Karpas-422 (cell line): ENCODE measurements at places on chromosomes 5 and 9.

DNA sequence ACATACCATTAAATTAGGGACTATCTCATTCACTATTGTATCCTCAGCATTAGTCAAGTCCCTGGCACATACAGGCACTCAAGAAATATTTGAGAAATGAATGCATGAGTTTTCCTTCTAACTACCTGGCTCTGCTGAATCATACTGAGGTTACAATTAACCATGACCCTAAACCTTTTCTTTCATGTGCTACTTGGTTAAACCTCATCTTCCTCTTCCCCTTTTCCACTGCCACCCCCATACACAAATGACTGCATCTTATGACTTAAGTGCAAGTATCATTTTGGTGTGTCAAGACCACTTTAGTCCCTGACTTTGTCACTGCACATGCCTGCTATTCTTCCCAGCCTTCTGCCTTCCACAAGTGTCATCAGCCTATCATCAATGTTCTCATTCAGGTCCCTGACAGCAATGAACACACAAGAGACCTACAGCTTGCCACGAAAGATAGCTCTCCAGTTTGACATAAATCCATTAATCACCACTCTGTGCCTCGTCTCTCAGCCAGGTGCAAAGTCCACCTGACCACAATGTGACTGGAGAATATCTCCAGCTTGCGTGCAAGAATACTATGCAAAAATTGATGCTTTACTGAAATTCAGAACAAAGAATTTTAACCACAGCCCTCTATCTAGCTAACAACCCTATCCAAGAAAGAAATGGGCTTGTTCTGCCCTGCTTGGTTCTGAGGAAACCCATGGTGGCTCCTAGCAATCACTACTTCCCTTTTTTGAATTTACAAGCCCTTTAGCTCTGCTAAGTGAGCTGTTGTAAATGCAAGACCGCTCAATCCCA is 74.5 kb downstream of the MAPKAP1 start:
- peak; percentile 93 for DNase-seq

DNA sequence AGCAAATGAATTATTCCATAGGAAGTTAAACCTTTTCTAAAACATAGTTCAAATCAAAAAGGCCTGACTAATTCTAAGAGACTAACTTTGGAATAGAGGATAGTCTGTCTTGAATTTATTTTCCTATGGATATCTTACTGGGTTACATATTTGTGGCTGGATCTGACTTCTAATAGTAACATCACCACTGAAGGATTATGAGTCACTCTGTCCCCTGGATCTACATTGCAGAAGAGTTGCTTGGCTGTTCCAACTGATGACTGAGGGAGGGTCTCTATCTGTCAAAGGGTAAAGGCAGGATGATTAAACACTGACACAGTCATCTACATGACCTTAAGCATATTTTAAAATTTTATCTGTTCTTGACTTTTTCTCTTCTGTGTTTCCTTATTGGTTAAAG is 119.6 kb upstream of the FST start:
- no peak for DNase-seq

GRCh38 chr5:66333192-66333591 is 189.1 kb downstream of the SREK1 start:
- no peak for DNase-seq

- no peak for DNase-seq
Observed at GRCh38 chr5:41338136-41338675, 124.9 kb upstream of the C6 start.

GRCh38 chr9:2939368-2939767 is 95.5 kb upstream of the PUM3 start:
- DNase-seq, result no peak

DNA sequence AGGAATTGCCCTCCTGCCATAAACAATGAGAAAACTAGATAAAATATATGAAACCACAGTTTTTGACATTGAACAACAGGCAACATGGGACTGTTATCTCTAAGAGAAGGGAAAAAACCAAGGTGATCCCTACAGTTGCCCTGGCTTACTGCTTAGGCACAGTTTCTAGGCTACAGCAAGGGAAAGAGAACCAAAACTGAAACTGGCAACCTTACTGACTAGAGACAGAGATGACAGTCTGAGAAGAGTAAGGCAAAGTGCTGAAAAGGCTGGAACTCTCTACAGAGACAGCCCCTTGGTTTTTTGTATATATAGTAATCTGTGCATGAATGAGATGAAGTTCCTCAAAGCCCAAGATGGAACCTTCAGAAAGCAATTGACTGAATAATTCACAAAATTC is 36.2 kb upstream of the REEP2 start:
- no peak for DNase-seq

- no peak for DNase-seq
Observed at GRCh38 chr5:160467555-160468362, 46.1 kb downstream of the PTTG1 start.

DNA sequence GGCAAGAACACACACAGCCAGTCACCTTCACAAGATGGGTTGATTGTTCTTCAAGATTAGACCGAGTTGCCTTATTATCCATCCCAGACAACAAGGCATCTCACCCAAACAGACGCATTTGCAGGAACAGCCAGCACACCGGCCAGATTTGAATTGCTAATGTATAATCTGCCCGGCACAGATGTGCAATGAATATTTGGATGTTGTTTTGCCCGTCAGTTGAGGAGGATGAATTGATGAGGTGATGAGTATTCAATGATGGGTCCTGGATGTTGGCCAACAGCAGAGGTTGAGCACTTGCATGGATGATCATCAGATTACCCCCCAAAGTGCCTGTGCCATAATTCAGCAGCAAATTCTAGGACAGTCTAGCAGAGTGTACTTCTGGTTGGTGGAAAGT is 20.1 kb downstream of the ALG2 start:
- DNase-seq, result no peak

- no peak for DNase-seq
Observed at GRCh38 chr9:78363221-78363620, 66.3 kb downstream of the PSAT1 start.

- DNase-seq, result no peak
Observed at GRCh38 chr5:175343308-175343707, 100.7 kb downstream of the DRD1 start.

GRCh38 chr9:89723469-89724100 is 118.8 kb downstream of the GADD45G start:
- no peak for DNase-seq

GRCh38 chr5:59874675-59875074 is 18.9 kb downstream of the PDE4D start:
- DNase-seq, result no peak

GRCh38 chr9:134360180-134360759 is 34.0 kb downstream of the RXRA start:
- DNase-seq, result no peak

DNA sequence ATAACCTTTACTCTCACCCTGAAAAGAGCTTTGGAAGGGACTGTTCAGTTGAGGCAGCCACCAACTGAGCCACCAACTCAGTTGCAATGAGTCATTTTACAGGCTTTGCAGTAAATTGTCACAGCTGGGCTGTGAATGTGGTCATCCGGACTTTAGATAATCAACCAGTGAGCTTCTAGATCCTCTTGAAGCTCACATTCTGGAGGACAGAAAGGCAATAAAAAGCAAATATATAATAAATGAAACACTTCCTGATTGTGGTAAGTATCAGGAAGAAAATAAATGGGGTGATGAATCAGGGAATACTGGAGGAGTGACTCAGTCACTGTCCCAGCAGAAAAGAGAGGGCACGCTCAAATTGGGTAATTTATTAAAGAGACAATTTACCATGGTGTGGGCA is 13.2 kb upstream of the C5orf58 start:
- peak; percentile 69 for DNase-seq

DNA sequence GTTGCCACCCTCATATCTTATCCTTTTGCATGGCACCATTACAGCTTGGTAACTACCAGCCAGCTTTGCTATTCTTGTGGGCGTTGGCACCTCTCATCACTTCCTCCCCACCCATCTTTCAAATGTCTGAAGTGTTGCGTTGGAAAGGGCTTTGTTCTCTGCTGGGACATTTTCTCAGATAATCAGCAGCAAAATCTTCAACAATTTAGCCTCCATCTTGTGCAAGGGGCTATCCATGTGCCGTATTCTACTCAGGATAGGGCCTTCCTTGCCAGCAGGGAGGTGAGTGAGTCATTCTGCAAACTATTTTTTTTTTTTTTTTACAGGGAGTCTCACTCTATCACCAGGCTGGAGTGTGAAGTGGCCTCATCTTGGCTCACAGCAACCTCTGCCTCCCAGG is 62.1 kb upstream of the NUDT12 start:
- DNase-seq, result no peak

DNA sequence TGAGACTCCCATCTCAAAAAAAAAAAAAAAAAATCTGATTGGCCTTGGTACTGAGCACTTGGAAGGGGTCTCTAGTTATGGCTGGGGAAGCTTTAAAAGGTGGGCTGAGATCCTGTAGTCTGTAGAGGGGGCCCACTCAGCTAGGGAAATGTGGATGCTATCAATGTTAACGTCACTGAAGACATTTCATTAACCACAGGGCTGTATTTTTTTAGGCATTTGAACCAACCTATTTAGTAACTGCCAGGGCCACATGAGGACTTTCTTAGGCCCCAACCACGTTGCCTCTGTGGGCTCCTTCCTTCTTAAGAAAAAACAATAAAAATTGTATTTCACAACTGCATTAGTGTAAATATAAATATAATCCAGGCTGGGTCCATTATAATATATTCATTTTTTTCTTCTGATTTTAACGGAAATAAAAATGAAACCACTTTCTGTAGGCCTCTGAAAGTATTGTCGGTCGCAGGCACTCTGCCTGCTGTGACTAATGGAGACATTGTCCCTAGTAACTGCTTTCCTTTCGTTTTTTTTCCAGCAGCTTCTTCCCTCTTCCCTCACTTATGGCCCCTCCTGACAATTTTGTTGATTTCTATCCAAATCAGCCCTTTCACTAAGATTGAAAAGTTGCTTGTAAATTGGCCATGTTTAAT is 71.6 kb downstream of the GCNT1 start:
- DNase-seq, result no peak

DNA sequence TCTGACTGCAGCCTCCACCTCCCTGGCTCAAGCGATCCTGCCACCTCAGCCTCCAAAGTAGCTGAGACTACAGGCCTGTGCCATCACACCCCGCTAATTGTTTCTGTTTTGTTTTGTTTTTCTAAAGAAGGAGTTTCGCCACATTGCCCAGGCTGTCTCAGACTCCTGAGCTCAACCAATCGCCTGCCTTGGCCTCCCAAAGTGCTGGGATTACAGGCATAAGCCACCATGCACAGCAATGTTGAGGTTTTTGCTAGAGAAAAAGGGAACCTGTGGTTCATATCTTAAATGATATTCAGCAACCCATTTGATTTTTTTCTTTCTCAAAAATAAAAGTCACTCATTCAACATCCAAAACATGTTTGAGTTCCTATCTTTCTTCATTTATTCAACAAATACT is 20.4 kb upstream of the DELE1 start:
- no peak for DNase-seq

- no peak for DNase-seq
Observed at GRCh38 chr9:105861972-105862371, 167.6 kb downstream of the TMEM38B start.

DNA sequence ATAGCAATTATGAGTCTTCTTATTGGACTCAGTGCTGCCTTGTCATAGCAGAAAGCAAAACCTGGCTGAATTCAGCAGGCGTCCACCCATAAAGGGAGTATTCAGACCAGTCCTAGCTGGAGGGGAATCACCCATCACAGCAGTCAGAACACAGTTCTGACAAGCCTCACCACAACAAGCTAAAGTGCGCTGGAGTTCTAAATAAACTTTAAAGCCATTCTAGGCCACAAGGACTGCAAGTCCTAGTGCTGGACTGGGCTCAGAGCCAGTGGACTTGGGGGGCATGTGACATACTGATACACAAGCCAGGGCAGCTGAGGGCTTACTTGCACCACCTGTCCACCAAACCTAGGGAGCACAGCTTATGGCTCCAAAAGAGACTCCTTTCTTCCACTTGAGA is 115.3 kb upstream of the PCSK5 start:
- no peak for DNase-seq

DNA sequence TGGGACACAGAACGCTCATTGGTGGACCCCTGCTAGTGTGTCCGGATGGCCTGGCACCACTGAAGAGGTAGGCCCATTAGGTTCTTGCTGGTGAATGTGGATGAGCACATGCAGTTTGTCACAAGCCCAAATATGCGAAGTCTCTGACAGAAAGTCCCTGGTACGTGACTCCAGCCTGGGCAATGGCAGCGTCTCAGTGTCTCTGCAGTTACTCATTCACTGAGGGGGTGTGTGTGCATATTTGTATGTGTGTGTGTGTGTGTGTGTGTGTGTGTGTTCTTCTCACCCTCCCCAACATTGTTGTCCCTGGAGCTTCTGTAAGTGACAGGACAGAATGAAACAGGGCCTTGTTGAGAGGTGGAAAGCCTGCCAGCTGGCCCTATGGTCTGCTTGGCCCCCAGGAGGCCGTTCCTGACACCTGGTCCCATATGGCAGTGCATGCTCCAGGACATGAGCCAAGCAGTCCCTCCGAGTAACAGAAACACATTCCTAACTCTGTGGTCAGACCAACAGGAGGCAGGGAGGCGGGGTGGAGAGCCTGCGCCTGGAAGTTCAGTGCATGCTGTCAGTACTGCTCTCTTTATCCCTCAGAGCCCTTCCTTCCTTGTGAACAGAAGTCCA is 169.9 kb downstream of the SLC28A3 start:
- DNase-seq, result no peak

GRCh38 chr5:32044939-32045338 is 129.2 kb downstream of the GOLPH3 start:
- no peak for DNase-seq

DNA sequence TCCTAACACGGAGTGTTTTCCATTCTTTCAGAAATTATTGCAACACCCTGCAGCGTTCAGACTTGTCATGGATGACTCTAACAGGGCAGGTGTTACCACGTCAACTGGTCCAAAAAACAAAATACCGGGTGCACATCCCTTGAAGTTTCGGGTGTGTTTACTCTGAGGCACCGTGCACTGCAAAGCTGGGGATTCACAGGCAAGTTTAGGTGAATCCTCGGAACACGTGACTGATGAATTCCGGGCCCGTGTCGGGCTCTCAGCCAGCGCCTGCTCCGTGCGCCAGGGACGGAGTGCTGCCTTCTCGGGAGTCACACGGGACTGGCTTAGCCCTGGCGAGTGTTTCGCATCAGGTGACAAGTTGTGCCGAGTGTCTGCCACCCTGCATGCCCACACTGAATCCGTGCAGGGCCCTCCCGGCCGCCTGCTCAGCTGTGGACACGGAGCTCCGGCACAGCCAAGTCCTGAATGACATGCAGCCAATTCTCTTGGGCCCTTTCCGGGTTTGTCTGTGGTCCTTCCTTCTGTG is 66.0 kb upstream of the IRX4 start:
- no peak for DNase-seq

GRCh38 chr5:57989378-57989777 is 470.5 kb downstream of the PLK2 start:
- DNase-seq, result no peak

DNA sequence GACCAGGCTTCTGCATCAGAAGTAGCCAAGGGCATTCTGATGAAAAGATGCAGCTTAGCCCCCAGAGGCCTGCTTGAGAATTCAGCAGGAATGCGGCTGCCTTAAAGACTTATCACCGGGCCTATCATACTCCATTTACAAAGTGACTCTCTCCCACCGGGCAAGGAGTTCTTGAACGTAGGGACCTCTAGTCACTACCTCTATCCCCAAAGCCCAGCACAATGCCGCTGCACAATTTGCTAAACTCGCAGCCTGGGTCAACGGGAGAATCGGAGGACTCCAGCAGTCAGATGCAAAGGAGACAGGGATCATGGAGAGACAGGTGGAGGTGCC is 661 bp downstream of the PDCL start:
- peak; percentile 46 for DNase-seq

GRCh38 chr9:69134412-69134811 is 39.7 kb upstream of the TJP2 start:
- DNase-seq, result no peak

- no peak for DNase-seq
Observed at GRCh38 chr5:160693831-160694465, 158.1 kb downstream of the ATP10B start.
